ENCODE measurements at places on chromosomes 5 and 9.
A peak's percentile ranks its signal among the peaks of the same experiment; 100 is the strongest.

GRCh38 chr9:91131433-91131839, 230.3 kb downstream of the AUH start:
- no peak for DNase-seq

DNA sequence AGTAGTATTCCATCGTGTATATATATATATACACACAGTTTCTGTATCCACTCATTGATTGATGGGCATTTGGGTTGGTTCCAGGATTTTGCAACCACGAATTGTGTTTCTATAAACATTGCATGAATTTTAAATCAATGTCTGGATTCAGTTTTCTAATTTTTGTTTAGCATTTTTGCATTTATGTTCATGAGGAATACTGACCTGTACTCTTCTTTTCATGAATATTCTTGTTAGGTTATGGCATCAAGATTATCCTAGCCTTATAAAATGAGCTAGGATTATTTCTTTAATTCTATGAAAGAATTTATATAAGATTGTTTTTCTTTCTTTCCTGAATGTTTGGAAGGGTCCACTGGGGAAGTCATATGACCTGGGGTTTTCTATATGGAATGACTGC, 35.3 kb upstream of the TMEM215 start:
- DNase-seq: no peak

- no peak for DNase-seq
Observed at GRCh38 chr5:126871441-126871840, 94.5 kb downstream of the LMNB1 start.

- DNase-seq: no peak
Observed at GRCh38 chr5:33579152-33579551, 138.4 kb downstream of the TARS1 start.

DNA sequence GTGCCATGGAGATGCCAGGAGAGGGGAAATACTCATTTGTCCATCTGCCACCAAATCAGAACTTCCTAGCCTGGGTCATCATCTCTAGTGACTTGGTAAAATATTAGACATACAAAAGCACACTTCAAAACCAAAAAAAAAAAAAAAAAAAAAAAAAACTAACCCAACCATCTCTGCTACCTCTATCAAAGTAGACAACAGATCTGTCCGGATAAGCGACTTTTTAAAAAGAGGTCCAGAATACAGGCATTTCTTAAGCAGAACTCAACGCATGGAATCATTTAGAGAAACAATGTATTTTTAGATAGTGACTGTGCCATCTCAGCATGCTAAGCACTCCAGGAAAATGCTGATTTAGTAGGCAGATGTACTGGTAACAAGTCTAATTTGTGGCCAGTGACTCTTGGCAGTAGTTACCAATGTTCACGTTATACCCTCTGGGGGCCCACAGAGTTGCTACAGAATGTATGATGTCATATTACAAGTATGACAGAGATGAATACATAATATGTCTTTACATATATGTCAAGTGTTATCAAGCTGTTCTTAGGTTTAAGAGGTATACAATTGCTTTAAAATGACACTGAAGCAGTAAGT, 107.8 kb downstream of the SMIM23 start:
- DNase-seq: no peak

DNA sequence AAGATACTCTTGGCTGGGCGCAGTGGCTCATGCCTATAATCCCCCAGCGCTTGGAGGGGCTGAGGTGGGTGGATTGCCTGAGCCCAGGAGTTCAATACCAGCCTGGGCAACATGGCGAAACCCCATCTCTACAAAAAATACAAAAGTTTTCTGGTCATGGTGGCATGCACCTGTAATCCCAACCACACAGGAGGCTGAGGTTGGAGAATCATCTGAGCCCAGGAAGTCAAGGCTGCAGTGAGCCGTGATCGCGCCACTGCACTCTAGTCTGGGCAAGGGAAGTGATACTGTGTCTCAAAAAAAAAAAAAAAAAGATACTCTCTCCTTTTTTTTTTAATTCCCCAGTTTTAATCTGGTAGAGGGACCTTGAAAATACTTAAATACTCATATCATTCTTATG, 15.0 kb downstream of the ANKRD33B start:
- DNase-seq: no peak

- no peak for DNase-seq
Observed at GRCh38 chr9:103757062-103757461, 337.0 kb upstream of the SMC2 start.

- no peak for DNase-seq
Observed at GRCh38 chr5:165349735-165350134, 1844.3 kb downstream of the MAT2B start.

GRCh38 chr5:150561192-150561512, 53.2 kb downstream of the NDST1 start:
- no peak for DNase-seq

- DNase-seq: no peak
Observed at GRCh38 chr5:10355071-10355889, 1.8 kb downstream of the MARCHF6 start.

GRCh38 chr9:2317591-2317990, 302.4 kb downstream of the SMARCA2 start:
- DNase-seq: no peak

DNA sequence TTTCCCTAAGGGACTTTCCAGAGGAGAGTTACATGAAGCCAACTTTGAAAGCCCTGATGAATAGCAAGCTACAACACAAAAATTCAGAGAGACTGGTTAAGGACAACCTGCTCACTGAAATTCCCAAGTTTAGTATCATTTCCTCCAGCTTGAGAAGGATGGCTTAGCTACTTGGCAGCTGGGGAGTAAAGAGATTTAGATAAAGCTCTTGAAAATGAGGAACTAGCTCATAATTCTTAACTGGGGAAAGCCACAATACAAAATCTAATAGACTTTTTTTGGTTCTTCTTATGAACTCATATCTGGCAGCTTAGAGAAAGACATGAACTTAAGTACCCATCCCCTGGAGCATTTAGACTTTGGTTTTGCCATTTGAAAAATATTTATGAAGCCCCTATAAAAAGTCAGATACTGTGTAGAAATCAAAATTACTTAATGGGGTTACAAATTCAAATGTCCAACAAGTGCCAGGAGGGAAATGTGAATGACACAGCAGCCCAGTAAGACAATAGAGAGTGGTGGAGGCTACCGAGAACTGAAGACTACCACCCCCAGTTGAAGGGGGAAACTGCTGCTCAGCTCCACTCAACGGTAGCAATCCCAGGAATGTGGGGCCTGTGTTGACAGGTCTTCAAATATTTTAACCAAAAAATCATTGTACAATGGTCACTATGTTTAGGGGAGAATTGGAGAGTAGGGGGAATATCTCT, 79.4 kb upstream of the ADRB2 start:
- no peak for DNase-seq

DNA sequence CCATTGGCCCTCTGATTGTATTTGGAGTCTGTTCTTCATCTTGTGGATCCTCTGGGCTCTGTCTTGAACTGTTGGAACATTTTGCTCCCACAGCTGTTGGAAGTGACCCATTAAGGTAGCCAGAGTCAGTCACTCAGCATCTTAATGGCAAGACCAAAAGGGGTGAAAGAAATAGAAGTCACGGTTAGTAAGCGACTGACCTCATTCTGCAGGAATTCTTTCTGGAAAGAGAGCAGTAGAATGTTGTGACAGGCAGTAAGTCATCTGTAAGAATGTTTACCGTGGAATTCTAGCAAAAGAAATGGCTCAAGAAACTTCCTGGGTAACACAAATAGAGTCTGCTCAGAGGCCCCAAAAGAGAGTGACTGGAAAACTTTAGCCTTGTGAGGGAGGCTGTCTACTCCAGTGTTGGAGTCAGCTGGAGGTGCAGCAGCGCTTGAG, 28.6 kb upstream of the TNC start:
- DNase-seq: no peak

DNA sequence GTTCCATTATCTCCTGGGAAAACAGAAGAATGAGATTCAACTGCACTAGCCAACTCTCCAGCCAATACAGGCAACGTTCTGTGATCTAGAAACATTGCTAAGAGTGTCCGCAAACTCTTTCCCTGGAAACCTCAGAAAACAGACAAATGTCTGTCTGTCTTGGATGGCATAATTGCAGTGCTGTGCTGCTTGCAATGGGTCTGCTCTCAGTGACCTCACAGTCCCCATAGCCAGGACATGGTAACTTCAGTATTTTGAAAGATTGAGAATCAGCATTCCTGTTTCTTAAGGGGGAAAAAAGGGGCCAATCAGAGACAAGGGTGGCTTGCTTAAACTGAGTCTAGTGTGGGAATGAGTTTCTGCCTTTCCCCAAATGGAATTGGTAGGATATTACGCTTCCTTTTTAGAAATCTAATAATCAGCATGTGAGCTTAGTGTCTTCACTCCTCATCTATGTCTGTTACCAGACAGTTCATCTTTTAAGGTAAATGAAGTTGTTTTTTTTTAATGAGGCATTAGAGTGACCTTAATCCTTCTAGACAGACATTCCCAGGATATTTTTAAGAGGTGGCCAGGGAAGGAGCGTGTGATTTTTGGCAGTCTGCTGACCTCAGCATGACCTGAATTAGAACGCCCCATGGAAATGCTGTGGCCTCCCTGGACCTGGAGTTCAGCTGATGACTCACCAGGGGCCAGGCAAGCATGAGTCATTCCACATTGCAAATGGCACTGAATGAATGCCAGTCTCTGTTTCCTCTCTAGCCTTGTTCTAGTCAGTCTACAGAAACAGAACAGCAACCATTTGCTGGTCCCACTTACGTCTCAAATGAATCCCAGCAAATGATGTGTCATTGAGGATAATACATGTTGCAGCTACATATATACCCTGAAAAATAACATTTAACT, 210.2 kb upstream of the ACTBL2 start:
- no peak for DNase-seq

- peak; percentile 82 for DNase-seq
Observed at GRCh38 chr9:114207034-114207810, 51.9 kb downstream of the COL27A1 start.

GRCh38 chr5:53318303-53318702, 162.1 kb upstream of the FST start:
- DNase-seq: no peak

GRCh38 chr5:61251874-61252642, 80.0 kb upstream of the ZSWIM6 start:
- no peak for DNase-seq

DNA sequence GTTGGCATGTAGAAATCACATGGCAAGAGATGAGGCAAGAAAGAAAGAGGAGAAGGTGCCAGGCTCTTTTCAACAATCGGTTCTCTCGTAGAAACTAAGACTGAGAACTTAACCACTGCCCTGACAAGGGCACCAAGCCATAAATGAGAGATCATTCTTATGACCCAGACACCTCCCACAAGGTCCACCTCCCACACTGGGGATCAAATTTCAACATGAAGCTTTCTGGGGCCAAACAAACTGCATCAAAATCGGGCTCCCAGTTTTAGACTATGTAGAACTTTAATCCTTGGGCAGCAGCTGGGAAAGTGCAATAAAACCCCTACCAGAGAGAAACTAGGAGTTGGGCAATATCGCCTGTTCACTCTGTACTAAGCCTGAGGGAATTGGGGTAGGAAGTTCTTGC, 150.2 kb upstream of the CCDC152 start:
- DNase-seq: no peak

- peak; percentile 77 for DNase-seq
Observed at GRCh38 chr9:18437315-18438201, 36.4 kb upstream of the ADAMTSL1 start.

DNA sequence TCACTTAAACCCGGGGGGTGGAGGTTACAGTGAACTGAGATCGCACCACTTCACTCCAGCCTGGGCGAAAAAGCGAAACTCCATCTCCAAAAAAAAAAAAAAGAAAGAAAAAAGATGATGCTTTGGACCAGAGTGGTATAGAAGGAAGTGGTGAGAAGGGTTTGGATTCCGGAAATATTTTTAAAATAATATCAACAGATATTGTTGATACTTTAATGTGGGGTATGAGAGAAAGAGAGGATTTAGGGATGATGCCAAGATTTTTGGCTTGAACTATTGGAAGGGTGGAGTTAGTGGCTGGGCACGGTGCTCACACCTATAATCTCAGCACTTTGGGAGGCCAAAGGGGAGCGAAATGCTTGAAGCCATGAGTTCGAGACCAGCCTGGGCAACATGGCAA, 49.6 kb upstream of the PLIN2 start:
- DNase-seq: no peak

- DNase-seq: peak; percentile 81
Observed at GRCh38 chr5:80711938-80712337, 57.2 kb upstream of the DHFR start.

- DNase-seq: peak; percentile 36
Observed at GRCh38 chr5:54443270-54443669, 12.2 kb upstream of the HSPB3 start.

DNA sequence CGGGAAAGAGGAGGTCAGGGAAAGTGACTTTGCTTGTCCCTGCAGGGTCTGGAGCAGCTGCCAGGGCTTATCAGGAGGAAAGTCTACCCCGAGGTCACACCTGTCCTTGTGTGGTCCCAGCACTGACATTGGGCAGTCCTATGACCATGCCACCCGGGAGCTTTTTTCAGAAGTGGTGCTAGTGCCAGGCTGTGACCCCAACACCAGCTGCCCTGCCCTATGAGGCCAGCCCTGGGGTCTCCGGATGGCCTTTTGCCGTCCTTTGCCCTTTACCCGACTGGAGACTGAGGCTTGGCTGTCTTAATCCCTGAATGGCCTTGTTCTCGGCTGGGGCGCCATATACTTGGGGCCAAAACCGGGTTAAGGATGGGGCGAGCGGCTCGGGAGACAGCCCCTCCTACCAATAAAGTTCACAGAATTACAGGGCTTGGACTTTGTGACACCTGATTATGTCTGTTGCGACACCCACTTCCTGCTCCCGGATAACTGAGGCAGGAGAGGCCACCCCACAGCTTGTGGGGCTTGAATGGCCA, 22.2 kb upstream of the SLC9A3 start:
- DNase-seq: no peak

- no peak for DNase-seq
Observed at GRCh38 chr5:179345183-179345432, 153 bp downstream of the ADAMTS2 start.

DNA sequence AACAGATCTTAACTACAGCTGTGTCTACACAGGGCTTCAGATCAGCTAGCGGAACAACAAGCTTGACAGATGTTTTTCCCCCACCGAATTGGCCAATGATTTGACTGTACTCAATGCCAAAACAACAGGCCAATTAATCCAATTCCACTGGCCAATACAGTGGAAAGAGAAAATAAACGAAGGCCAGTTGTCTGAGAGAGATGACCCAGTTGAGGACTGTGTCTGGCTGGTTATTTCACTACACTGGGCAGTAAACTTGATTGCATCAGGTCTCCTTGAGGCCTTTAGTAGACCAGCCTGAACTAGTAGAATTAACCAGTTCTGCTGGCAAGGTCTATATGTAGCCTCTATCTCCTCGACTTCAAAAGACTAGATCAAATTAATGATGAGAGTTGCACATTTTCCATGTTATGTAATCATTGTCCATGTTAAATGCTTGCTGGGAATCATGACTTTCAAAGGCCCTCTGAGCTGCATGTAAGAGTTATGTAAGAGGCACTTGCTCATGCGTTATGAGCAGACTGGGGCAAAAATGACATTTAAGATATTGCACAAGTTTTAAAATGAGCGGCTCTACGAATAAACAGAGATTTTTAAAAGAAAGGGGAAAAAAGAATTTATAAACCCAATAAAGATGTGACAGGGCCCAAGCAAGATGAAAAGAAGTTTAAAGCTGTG, 28.3 kb downstream of the SMIM23 start:
- DNase-seq: no peak

GRCh38 chr9:75754080-75754479, 136.4 kb upstream of the PCSK5 start:
- DNase-seq: no peak

All from D341Med (cell line).